Activated naive CD8-positive, alpha-beta T cell treated with anti-CD3 and anti-CD28 coated beads for 36 hours (primary cell): ENCODE measurements at places on chromosomes 12 and 14.
A peak's percentile ranks its signal among the peaks of the same experiment; 100 is the strongest.

- DNase-seq = no peak
Observed at GRCh38 chr14:53149668-53150316, 3.3 kb downstream of the DDHD1 start.

- DNase-seq = no peak
Observed at GRCh38 chr14:50763382-50764007, 67.5 kb downstream of the NIN start.

GRCh38 chr12:47781479-47782371 lies 8.7 kb downstream of the SLC48A1 start:
- no peak for DNase-seq

GRCh38 chr14:98890556-98891340 lies 381.2 kb downstream of the BCL11B start:
- DNase-seq = no peak

DNA sequence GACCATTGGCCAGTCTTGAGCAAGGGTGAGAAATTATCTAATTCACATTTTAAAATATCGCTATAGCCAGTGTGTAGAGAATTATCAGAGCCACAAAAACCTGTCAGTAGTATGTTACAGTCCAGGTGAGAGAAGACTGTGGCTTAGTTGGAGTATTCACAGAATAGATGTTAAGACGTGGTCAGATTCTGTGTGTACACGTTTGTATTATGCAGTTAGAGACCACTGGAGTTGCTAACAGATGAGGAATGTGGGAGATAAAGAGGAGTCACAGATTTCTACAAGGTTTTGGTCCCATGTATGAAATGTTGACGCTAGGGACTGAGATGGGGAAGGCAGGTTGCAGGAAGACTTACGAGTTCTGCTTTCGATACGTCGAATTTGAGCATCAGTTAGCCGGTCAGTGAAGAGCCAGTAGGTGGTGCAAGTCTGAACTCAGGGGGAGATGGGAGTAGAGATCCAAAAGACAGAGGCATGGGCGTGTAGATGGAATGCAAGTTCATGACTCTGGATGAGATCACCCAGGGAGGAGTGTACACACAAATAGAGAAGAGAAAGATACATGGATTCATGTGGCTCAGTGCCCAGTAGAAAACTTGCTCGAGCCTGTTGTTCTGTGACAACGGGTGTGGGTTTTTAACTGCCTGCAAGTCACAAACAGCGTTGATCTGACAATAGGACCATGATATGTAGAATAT lies 114.8 kb upstream of the FLRT2 start:
- DNase-seq = no peak

DNA sequence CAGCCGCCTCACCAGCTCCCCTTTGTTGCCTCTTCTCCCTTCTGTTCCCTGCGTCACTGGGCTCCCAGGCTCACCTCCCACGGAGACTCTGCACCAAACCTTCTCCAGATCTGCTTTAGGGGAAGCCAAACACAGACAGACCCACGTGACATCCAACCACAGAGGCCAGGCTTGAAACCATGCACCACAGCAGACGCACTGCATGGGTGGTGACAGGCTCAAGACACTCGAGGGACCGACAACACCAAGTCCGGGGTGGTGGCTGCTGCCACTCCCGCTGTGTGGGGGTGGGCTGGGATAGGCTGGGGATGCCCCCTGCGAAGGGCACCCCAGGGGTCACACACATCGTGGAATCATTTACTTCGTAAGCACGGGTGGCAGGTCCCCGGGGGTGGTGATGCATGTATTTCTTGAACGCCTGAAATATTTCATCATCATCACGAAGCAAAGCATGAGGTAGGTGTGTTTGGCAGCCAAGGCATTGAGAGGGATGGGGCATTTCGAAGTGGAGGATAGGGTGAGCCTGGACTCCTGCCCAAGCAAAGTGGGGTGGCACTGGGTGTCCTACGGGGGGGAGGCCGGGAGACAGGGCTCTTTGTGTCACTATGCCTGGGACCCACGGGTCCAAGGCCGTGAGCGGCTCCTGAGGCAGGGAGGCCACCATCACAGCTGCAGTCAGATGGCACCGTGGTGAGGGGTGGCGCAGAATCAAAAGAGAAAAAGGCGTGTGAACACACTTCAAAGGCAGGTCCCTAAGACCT lies 66.8 kb upstream of the RFLNA start:
- peak; percentile 19 for DNase-seq

DNA sequence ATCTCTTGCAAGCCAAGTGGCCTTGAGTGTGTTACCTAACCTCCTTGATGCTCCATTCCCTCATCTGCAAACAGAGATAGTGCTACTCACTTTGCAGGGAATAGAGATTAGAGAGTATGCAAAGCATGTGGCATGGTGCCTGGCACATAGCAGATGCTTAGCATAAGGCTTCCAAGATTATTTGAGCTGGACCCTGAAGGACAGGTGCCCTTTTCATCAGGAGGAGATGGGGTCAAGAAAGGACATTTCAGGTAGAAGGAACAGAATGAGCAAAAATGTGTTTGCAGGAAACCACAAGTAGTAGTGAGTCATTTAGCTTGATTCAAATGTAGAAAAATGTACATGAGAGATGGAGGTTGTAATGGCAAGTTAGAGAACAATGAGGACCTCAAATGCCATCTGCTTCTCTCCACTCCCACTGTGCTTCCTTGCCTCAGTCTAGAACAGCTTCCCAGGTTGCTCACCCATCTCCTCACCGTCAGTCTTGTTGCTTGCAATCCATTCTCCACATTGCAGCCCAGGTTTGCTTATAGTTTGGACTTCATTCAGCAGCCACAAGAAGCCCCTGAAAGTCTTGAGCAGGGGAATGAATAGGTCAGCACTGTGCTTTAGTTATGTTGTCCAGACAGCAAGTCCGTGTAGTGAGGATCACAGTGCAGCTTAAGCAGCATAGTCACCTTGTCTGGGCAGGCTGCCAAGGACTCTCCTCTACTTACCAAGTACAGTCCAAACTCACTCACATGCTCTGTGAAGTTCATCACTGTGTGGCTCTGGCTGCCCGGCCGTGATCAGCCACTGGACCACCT lies 536.3 kb upstream of the CCDC196 start:
- DNase-seq = peak; percentile 51

- DNase-seq = no peak
Observed at GRCh38 chr12:108119126-108119973, 9.7 kb upstream of the WSCD2 start.

GRCh38 chr12:47709671-47710070 lies 3.8 kb upstream of the RPAP3 start:
- no peak for DNase-seq

DNA sequence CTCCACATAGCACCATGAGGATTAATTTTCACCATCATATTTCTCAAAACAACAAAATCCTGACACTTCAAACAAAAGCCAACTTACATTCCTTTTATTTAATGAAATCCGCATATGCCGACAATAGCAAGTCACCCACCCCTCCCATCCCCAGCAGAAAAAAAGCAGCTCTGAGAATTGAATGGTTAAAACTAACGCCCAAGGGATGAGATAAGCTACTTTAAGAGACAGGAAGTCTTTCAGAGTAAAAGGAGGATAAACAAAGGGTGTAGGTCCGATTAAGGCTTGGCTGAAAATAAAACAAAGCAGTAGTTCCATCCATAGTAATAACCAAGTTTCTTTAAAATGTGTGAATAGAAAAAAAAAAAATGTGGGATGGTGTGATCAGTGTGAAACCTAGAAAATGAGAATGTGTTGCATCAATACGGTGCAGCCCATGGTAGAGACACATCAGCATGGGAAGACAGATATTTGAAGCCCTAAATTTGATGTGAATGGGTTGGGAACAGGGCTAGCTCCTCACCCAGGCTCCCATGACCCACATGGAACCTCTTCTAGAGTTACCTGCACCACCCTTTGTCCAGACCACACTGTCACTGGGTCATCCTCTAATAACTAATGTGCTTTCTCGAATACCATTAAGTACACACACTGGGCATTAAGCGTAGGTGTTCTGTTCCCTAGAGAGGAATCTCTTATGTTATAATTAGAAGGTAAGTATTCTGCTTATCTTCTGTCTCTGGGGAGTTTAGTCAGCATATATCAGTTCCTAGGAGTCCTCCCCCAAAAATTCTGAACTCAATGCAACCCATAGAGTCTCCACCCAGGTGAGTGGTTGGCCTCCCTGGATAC lies 31.7 kb downstream of the RTRAF start:
- no peak for DNase-seq

GRCh38 chr12:68839183-68840147 lies 31.5 kb downstream of the MDM2 start:
- DNase-seq = no peak

DNA sequence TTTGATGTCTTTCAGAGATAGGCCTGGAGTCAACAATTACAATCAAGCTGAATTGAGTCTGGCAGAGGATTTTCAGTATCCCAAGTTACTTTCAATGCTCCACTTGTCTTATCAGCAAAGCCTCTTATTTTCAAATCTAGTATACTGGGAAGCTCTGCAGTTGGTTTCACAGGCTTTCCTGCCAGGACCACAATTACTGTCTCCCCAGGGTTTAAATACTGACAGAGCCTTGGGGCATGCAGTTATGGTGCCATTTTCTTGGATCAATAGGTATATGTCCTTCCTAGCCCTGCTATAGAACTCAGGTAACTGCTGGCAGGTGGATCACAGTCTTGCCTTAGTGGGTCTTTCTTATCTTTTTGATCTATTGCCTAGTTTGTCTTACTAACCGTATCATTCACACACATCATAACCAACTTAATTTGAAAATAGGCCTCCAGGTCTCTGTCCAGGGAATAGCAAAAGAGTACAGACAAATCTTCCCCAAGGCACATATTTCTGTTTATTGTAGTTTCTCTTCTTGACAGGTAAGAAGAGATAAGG lies 22.4 kb upstream of the RNU6-8 start:
- DNase-seq = no peak

DNA sequence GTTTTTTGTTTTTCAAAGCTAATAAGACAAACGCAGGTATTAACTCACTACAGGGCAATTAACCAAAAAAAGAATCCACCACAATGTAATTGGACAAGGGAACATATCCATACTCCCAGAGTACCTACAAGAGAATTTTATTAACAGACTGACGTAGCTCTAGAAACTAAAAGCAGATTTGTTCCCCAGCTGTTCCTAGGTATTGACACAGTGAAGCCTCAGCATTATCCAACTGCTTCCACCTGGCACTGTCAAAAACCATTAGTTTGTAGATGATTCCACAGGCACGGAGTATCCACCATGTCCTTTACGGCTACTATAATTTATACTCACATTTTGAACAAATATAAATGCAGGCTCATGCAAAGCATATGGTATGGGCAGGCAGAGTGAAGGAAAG lies 22.3 kb downstream of the PPM1H start:
- DNase-seq = no peak

DNA sequence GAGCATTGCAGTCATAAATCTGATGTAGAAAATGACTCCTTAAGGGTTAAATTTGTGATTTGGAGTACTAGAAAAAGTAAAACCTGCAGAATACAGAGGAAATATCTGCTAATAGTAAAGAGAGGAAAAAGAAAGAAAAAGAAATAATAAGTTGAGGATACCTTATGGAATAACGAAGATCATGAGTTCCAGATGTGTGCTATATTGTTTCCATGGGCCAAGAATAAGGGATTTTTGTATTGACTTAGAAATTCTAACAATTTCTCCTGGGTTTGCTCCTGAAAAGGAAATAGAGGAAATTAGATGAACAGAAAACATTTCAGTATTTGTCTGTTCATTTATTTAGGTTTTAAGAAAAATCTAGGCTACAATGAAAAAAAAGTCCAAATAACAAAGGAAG lies 115.3 kb downstream of the ALG10B start:
- DNase-seq = no peak

- no peak for DNase-seq
Observed at GRCh38 chr14:25009891-25010290, 40.1 kb downstream of the STXBP6 start.

DNA sequence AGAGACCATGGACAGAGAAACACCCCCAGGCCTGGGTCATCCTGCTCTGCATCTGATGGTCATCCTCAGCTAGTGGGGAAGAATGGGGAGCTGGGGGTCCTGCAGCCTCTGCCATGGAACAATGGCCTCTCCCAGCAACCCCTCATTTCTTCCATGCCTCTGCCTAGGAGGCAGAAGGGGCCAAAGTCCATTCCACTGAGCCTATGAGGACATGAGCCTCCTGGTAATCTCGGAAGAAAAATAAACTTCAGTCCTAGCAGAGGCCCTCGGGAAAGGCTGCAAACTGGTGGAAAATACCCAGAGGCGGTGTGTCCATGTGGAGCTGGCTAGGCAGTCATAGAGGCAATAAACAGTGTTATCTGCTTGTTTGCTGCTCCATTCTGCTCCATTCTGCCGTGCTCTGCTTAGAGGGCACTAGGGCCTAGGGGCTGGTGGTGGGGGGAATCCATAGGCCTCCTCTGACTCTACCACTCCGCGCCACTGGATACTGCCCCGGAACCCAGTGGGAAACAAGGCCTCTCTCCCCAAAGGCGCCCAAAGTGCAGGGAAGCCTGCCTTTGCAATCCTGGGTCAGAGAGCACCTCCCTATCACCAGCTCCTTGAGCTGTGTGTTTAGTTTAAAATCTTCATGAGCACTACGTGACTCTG lies 4.5 kb downstream of the PGF start:
- no peak for DNase-seq

DNA sequence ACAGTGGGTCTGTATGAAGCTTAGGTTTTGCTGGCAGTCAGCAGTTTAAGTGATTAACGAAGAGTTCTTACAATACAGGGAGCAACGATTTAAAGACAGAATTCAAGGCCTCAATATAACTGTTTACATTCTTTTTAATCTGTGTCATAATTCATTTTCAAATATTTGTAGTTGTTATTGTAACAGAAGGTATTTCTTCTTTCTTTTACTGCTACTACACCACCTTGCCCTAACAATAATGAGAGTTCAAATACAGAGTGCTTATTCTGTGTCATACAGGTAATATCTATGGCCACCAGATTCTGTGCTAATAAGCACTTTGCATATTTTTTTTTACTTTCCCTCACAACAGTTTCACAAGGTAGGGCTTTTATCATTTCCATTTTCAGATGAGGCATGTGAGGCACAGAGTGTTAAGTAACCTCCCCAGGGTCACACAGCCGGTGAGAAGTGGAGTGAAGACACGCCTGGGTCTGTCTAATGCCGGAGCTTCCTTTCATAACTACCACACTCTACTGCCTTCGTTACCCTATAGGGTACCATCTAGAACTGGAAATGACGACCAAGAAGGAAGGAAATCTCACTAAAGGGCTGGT lies 81.9 kb downstream of the PELI2 start:
- no peak for DNase-seq

GRCh38 chr12:128947209-128947608 lies 93.9 kb downstream of the GLT1D1 start:
- no peak for DNase-seq

GRCh38 chr12:106767954-106768822 lies 6.3 kb upstream of the RIC8B start:
- no peak for DNase-seq
